ENCODE measurements at places on chromosomes 16 and 17.

- DNase-seq: peak; percentile 10
Observed at GRCh38 chr17:55159251-55159650, 105.5 kb upstream of the HLF start.

GRCh38 chr16:85448557-85449190, 164.4 kb upstream of the GSE1 start:
- DNase-seq: no peak

DNA sequence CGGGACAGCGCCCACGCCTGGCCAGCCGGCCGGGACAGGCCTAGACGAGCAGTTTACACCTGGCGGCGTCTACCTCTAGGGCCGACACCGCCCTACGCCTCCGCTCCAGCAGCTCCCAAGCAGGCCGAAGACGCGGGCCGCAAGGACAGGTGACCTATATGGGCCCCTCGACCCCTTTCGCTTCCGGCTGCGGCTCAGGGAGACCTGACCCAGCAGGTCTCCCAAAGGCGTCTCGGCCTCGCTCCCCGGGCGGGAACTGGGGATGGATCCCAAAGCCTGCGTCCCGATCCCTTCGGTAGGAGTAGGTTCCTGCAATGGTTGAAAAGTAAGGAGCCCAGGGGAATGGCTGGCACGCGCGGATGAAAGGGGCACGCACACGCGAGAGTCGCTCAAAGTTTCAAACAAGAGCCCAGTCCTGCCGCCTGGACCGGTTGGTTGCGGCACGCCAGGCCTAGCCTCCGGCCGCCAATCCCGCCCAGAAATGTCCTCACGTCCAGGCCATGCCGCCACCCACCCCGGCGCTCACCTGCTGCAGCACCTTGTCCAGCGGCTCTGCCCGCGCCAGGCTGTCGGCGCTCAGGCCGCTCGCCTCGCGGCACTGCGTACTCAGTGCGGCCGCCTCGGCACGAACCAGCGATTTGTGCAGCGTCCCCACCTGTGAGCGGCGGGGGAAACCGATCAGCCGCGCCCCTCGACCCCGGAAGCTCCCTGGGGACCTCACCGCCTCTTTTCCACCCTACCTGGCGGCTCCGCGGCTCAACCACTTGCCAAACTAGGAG, 630 bp downstream of the ESRP2 start:
- DNase-seq: no peak

DNA sequence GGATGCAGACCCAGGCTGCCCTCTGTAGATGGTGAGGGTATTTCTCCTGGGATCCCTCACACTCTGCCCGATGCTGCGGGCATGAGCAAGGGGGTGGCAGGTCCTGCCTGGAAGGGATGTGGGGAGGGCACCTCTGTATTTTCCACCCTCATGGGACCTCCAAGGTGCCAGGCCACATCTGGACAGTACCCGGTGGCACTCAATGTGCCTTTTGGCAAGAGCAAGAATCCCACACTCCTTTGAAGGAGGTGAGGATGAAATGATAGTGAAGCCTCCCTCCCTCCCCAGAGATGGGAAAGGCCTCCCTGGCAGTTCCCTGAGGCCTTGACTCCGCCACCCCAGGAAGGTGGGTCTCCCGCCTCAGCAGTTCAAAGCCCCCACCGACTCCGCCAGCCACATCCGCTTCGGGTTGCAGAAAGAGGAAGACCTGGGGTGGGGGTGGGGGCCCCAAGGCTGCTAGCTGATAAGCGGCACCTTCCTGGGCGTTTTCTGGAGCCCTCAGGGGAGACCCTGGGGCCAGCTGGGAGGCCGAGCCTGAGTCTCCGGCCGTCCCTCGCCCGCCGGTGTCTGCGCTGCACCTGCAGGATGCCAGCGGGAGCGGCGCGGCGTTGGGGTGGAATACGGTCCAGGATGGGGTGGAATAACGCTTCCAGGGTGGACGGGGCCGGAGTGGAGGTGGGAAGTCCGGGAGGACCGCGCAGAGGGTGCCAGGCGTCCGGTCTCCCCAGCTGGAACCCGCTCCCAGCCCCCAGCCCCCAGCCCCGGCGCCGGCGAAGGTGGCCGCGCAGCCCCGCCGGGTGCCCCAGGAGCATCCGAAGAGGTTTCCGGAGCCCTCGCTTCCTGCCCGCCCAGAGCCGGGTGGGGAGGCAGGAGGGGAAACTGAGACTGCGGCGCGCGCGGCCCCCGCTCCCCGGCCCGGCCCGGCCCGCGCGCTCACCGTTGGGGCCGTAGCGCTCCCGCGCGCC, 718 bp downstream of the ATP2A3 start:
- DNase-seq: no peak

DNA sequence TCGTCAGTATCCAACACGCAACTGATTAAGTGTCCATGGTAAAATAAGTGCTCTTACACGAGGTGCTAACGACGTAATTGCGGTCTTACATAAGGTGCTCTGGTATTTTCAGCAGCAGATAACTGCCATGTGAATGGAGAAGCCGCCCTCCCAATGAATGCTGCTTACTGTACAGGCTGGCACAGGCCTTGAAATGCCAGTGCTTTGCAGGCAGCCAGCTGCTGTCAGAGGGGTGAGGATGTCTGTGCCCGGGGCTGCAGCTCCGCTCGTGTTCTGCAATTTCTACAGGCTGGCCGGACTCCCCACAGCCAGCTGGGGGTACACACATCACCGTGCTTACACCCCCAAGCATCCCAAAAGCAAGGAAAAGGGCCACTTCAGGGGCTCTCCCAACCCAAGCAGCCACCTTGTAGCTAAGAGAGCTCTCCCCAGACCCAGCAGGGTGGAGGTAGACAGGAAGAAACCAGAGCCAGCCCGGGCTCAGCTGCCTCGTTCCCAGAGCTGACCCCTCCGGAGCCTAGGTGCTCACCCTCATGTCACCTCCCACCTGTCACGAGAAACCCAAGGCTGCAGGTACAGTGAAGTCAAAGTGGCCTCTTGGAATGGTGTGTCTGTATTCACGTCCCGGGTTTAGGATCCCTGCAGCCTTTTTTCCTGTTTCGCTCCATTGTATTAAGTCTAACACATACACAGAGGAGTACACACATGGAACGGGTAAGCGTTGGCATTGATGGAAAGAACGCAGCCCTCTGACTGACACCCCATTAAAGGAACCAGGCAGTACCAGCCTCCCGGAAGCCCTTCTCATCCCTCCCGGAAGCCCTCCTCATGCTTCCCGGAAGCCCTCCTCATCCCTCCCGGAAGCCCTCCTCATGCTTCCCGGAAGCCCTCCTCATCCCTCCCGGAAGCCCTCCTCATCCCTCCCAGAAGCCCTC, 27.2 kb upstream of the RPH3AL start:
- no peak for DNase-seq

GRCh38 chr17:31788956-31789355, 70.1 kb downstream of the COPRS start:
- no peak for DNase-seq

- DNase-seq: no peak
Observed at GRCh38 chr17:323721-324571, 28.7 kb downstream of the RPH3AL start.

- no peak for DNase-seq
Observed at GRCh38 chr16:26605626-26606271, 461.0 kb upstream of the C16orf82 start.

DNA sequence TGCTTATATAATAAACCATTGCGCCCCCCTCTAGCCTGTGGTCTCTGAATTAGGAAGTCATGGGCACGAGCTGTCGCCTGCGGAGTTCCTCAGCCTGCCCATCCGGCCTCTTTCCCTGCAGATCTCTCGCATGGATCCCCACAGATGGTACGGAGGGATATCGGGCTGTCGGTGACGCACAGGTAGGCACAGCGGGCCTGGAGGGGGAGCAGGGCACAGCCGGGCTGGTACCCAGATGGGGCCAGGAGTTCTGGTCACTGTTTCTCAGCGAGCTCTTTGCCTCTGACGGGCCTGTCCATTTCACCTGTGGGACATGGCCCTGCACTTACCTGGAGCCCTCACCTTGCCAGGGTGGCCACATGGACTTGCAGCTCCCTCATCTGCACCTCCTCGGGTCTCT, 42.6 kb upstream of the LGALS9 start:
- DNase-seq: no peak

DNA sequence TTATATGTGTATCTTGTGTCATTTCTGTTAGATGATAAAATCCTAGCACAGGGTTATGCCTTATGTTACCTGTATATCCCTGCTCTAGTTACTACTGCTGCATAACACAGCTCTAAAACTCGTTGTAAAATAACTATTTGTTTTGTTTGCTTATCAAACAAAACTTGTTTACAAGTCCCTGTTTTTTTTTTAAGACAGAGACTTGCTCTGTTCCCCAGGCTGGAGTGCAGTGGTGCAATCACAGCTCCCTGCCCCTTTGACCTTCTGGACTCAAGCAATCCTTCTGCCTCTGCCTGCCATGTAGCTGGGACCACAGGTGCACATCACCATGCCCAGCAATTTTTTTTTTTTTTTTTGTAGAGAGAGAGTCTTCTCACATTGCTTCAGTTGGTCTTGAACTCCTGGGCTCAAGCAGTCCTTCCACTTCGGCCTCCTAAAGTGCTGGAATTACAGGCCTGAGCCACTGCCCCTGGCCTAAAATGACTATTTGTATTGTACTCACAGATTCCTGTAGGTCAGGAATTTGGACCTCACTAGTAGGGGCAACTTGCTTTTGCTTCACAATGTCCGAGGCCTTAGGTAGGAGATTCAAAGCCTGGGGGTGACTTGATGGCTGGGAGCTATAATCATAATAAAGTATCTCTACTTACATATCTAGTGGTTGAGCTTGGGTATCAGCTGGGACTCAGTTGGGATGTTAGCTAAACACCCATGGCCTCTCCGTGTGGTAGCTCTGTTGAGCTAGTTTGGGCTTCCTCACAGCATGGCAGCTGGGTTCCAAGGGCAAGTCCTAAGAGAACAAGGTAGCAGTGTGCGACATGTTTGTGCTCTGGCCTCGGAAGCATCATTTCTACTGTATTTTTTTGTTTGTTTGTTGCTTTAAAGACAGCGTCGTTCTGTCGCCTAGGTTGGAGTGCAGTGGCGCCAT, 12.6 kb downstream of the DUSP14 start:
- no peak for DNase-seq

- DNase-seq: no peak
Observed at GRCh38 chr17:50917418-50917743, 51.2 kb upstream of the TOB1 start.

DNA sequence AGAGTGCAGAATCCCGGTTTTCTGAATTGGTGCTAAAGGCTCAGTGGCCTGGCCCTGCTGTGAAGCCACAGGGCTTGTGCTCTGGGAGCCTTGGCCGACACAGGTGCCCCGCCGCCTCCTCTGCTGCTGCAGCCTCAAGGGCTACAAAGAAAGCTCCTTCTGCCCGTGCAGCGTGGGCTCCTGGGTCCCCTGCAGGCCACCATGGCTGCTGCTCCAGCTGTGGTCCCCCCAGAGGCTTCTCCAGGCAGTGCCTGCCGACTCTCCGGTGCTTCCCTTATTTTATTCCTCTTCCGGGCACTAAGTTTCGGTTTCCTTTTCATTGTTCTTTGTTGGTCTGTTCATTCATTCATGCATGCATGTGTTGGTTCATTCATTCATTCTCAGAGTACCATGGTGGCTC, 53.1 kb downstream of the CMIP start:
- DNase-seq: no peak

GRCh38 chr16:76197900-76198299, 79.3 kb upstream of the CNTNAP4 start:
- DNase-seq: no peak

GRCh38 chr17:49157784-49158183, 25.2 kb downstream of the B4GALNT2 start:
- peak; percentile 27 for DNase-seq

- no peak for DNase-seq
Observed at GRCh38 chr17:80664217-80664790, 119.7 kb downstream of the RPTOR start.

- peak; percentile 29 for DNase-seq
Observed at GRCh38 chr16:76970087-76970744, 220.8 kb upstream of the MON1B start.

- no peak for DNase-seq
Observed at GRCh38 chr16:67803894-67804293, 2.5 kb downstream of the RANBP10 start.

- DNase-seq: no peak
Observed at GRCh38 chr16:59370717-59371116, 636.6 kb upstream of the GOT2 start.

DNA sequence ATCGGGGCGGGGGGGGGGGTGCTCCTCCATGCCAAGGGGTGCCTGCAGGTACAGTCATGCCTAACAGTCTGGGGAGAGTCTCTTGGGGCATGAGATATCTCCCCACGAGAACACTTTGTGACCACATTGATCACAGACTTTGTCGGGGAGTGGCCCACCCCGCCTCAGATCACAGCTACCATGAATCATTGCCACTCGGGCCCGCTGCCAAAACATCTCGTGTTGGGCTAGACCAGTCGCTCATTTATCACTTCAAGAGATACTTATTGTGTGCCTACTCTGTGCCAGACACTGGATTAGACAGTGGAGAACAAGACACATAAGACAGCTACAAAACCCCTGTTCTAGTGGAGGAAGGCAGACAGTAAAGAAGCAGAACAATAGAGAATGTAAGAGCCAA, 72.6 kb downstream of the CLEC16A start:
- no peak for DNase-seq

- DNase-seq: no peak
Observed at GRCh38 chr17:45974916-45975630, 24.0 kb upstream of the STH start.
